A549 treated with CpdA at 1 μM for 4 hours (cell line): ENCODE measurements at places on chromosomes 2 and 18. TPM values are rescaled to one million over a fixed set of nuclear protein-coding genes. Genes with fewer than 3 reads are reported as not detected.

HPCAL1 gene
- 84.9 to 128 TPM (median 122 TPM) in 5 replicates for total RNA-seq

BCL11A gene
- 0.03 to 0.23 TPM (median 0.06 TPM) in 4 of 5 replicates, not detected in the other for total RNA-seq

SMIM21 gene
- not detected in 5 replicates for total RNA-seq

ATP6V1B1 gene
- 1.5 to 2.5 TPM (median 2.4 TPM) in 4 of 5 replicates, not detected in the other for total RNA-seq

HAAO gene
- total RNA-seq, result 0.03 to 0.19 TPM in 2 of 5 replicates, not detected in the others

TTC21B gene
- total RNA-seq, result 4.4 to 6.8 TPM (median 4.7 TPM) in 5 replicates

DPP10 gene
- not detected in 5 replicates for total RNA-seq

MYOM1 gene
- total RNA-seq, result 0.11 to 0.26 TPM (median 0.16 TPM) in 5 replicates

INHA gene
- 0.20 to 0.63 TPM (median 0.43 TPM) in 5 replicates for total RNA-seq

FASTKD1 gene
- 20.3 to 25.3 TPM (median 23.8 TPM) in 5 replicates for total RNA-seq

ALPG gene
- total RNA-seq, result 0.06 to 0.23 TPM (median 0.12 TPM) in 4 of 5 replicates, not detected in the other

TET3 gene
- total RNA-seq, result 6.0 to 7.6 TPM (median 6.6 TPM) in 5 replicates

SERPINB4 gene
- total RNA-seq, result 0.16 to 0.26 TPM (median 0.20 TPM) in 5 replicates

C2orf78 gene
- total RNA-seq, result not detected in 5 replicates

TWIST2 gene
- 9.3 to 22.2 TPM (median 18.6 TPM) in 5 replicates for total RNA-seq

ACMSD gene
- total RNA-seq, result not detected in 5 replicates

GNAL gene
- total RNA-seq, result 4.6 to 8.6 TPM (median 4.9 TPM) in 5 replicates

OTOF gene
- total RNA-seq, result 0.06 to 0.12 TPM (median 0.07 TPM) in 5 replicates

CCT7 gene
- 586 to 976 TPM (median 613 TPM) in 5 replicates for total RNA-seq

SPP2 gene
- total RNA-seq, result not detected in 5 replicates

NOTO gene
- 0.03 to 0.05 TPM in 2 of 5 replicates, not detected in the others for total RNA-seq

CRACDL gene
- total RNA-seq, result 0.49 to 0.89 TPM (median 0.54 TPM) in 5 replicates

DSC1 gene
- total RNA-seq, result not detected in 5 replicates

EFR3B gene
- 13.5 to 17.6 TPM (median 14.6 TPM) in 5 replicates for total RNA-seq

GIGYF2 gene
- total RNA-seq, result 23.9 to 31.4 TPM (median 28.4 TPM) in 5 replicates

TMEM37 gene
- total RNA-seq, result 1.2 to 2.1 TPM (median 1.9 TPM) in 5 replicates

CD8A gene
- total RNA-seq, result 0.20 to 0.39 TPM (median 0.25 TPM) in 5 replicates

FZD7 gene
- 5.2 to 7.9 TPM (median 6.9 TPM) in 5 replicates for total RNA-seq

SULT1C4 gene
- 0.02 TPM in 1 of 5 replicates, not detected in the others for total RNA-seq

FN1 gene
- total RNA-seq, result 143 to 233 TPM (median 162 TPM) in 5 replicates

NCOA1 gene
- 7.6 to 12.8 TPM (median 10.2 TPM) in 5 replicates for total RNA-seq

QPCT gene
- total RNA-seq, result 16.4 to 20.3 TPM (median 17.8 TPM) in 5 replicates

SLC9A2 gene
- 3.0 to 3.9 TPM (median 3.3 TPM) in 5 replicates for total RNA-seq

COL6A3 gene
- 0.02 to 0.25 TPM (median 0.10 TPM) in 5 replicates for total RNA-seq

RMDN2 gene
- total RNA-seq, result 4.2 to 6.2 TPM (median 5.3 TPM) in 5 replicates

UGP2 gene
- total RNA-seq, result 77.1 to 98.5 TPM (median 84.8 TPM) in 5 replicates

SPATA3 gene
- not detected in 5 replicates for total RNA-seq

SKOR2 gene
- total RNA-seq, result not detected in 5 replicates

SPC25 gene
- total RNA-seq, result 16.5 to 22.3 TPM (median 19.2 TPM) in 5 replicates

SAG gene
- total RNA-seq, result not detected in 5 replicates

PPP1R1C gene
- total RNA-seq, result 1.4 to 3.5 TPM (median 2.7 TPM) in 5 replicates

GPR155 gene
- 0.24 to 0.77 TPM (median 0.29 TPM) in 5 replicates for total RNA-seq

HRH4 gene
- 0.01 TPM in 1 of 5 replicates, not detected in the others for total RNA-seq

IL1F10 gene
- total RNA-seq, result not detected in 5 replicates

NAT8 gene
- not detected in 5 replicates for total RNA-seq

UGT1A10 gene
- total RNA-seq, result 0.02 to 0.26 TPM (median 0.21 TPM) in 3 of 5 replicates, not detected in the others

CCDC85A gene
- 0.05 to 0.12 TPM (median 0.10 TPM) in 5 replicates for total RNA-seq

CRYBA2 gene
- 0.44 TPM in 1 of 5 replicates, not detected in the others for total RNA-seq

VWA3B gene
- 0.02 to 0.43 TPM (median 0.18 TPM) in 4 of 5 replicates, not detected in the other for total RNA-seq

TGFA gene
- 6.2 to 8.2 TPM (median 7.0 TPM) in 5 replicates for total RNA-seq

SLC14A1 gene
- 0.05 to 0.26 TPM (median 0.13 TPM) in 3 of 5 replicates, not detected in the others for total RNA-seq

DSG1 gene
- total RNA-seq, result not detected in 5 replicates
